Omental fat pad (tissue), 4 donors: ENCODE measurements at places on chromosomes 12 and 14.

DNA sequence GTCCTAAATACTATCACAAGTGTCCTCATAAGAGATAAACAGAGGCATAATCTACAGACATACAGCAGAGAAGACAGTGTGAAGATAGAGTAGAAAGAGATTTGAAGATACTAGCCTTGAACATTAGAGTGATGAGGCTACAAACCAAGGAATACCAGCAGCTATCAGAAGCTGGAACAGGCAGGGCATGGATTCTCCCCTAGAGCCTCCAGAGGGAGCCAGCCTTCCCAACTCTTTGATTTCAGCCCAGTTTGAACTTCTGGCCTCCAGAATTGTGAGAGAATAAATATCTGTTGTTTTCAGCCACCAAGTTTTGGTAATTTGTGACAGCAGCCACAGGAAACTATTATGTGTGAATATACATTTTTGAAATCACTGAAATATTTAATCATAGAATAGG is 47.2 kb downstream of the CCDC91 start:
- no peak for DNase-seq

- no peak for DNase-seq
Observed at GRCh38 chr14:59334253-59334652, 130.9 kb downstream of the GPR135 start.

- DNase-seq = no peak
Observed at GRCh38 chr12:42987216-42987650, 397.7 kb upstream of the PRICKLE1 start.

DNA sequence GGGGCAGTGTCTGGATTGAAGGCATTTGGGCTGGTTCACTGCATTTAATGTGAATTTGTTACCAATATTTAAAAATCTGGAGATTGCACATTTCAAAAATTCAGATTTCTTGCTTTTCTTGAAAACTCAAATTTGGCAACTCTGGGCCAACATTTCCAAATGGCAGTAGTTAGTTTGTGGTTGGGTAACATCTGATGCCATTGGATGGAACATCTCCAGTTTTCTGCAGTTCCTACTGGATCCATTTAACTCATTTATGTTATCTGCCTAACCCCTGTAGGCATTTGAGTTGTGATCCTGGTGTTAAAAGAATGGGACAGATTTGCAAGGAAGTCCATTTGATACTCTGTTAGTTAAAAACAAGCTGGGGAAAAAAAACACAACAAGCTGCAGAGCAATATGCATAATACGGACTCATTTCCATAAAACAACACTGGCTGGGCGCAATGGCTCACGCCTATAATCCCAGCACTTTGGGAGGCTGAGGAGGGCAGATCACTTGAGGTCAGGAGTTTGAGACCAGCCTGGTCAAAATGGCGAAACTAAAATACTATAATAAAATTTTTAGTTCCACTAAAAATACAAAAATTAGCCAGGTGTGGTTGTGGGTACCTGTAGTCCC is 7.9 kb downstream of the EIF2B2 start:
- no peak for DNase-seq

- no peak for DNase-seq
Observed at GRCh38 chr12:39237004-39237403, 205.9 kb downstream of the KIF21A start.

GRCh38 chr12:18145924-18146323 is 55.9 kb upstream of the RERGL start:
- DNase-seq = no peak

- no peak for DNase-seq
Observed at GRCh38 chr12:66304296-66304900, 2.1 kb downstream of the HELB start.

DNA sequence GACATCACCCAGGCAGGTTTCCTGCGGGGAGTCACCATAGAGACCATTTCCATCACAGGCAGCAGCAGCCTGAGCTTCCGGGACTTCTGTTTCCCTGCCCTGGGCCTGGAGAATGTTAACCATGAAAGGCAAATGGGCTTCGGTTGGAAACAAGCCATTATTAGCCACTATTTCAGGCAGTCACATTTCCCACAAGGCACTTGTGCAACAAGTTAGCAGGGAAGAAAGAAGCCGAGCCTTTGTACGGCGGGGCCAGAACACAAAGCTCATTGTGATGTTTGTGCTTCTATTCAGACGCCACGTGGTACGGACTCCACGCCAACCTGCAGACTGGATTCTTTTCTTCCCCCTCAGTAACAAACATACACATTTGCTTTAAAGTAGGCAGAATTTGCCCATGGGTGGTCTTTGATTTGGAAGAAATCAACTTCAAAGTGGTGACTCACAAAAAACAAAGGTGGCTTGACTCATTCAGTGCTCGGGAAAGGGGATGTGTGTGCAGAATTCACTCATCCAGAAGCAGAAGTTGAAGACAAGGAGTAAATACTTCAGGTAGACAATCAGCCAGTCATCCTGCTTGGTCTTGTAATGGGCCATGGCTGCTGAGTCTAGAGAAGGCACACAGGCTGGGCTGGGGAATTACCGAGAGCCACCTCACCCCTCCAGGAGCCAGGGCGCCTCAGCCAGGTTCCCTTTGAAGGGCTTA is 154.2 kb upstream of the PRMT8 start:
- no peak for DNase-seq
